ENCODE measurements at places on chromosomes 2 and 18.

GRCh38 chr2:173326806-173327205, 27.9 kb upstream of the CDCA7 start:
- DNase-seq, result no peak

GRCh38 chr2:10220045-10220901, 82.4 kb upstream of the HPCAL1 start:
- no peak for DNase-seq

- DNase-seq, result no peak
These were observed 42.1 kb upstream of the ARHGAP25 start for GRCh38 chr2:68692511-68692910.

GRCh38 chr18:47149457-47150028, 757 bp downstream of the HDHD2 start:
- DNase-seq, result no peak

- no peak for DNase-seq
These were observed 305.6 kb upstream of the ZEB2 start for GRCh38 chr2:144825331-144826020.

DNA sequence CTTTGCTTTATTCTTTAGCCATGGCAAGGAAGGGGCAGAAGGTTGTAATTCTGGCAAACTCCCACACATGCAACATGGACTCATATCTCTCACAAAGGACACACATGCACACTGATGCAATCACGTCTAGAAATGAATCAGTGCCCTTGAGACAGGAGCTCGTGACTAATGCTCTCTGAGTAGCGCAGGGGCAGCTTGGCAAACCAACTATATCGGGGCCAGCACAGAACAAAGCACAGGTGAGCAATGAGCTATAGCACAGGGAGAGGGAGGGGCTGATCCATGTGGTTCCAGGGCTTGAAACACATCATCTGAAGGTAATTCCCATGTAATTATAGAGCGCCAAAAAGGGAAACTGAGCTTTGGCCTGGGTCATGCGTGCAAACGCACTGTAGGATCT, 165.2 kb upstream of the KLF7 start:
- DNase-seq, result no peak

- no peak for DNase-seq
These were observed 63.7 kb downstream of the EIPR1 start for GRCh38 chr2:3313781-3314375.

GRCh38 chr2:1811971-1812350, 67.6 kb upstream of the PXDN start:
- no peak for DNase-seq

GRCh38 chr2:98087447-98088020, 567 bp downstream of the VWA3B start:
- no peak for DNase-seq

- no peak for DNase-seq
These were observed 89.9 kb downstream of the GULP1 start for GRCh38 chr2:188381614-188382013.

- no peak for DNase-seq
These were observed 295.9 kb upstream of the CRIM1 start for GRCh38 chr2:36059691-36060090.

GRCh38 chr2:65026704-65027464, 29.3 kb upstream of the CEP68 start:
- DNase-seq, result peak; percentile 54

DNA sequence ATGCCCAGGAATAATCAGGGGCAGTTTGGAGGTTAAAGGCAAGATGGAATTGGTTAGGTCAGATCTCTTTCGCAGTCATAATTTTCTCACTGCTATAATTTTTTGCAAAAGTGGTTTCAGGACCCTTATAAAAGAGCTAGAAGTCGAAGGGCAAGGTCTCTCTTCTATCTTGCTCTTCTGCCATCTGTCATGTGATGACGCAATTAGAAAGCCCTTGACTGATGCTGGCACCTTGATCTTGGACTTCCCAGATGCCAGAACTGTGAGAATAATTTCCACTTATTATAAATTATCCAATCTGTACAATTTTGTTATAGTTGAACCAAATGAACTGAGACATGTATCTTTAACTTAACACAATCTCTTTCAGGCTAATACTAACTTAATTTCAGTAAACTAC, 6.3 kb upstream of the RALBP1 start:
- no peak for DNase-seq

GRCh38 chr2:225842939-225843338, 443.4 kb downstream of the NYAP2 start:
- DNase-seq, result no peak

- no peak for DNase-seq
These were observed 38.7 kb downstream of the MCFD2 start for GRCh38 chr2:46876741-46877384.

DNA sequence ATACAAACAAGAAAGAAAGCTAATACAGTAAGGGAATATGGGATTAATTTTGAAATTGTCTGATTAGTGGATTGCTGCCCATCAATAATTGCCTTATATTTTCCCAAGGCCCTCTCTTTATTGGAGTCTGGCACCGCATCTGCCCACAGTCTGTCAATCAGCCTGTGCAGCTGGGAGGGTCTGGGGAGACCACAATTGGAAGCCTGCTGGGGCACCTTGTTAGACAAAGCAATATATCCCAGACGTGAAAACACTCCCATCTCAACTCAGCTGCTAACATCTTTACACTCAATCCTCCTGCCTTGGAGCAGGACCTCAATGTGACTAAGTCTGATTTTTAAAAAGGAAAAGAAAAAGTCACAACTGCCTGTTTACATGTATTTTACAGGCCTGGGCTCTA, 258.6 kb downstream of the SRBD1 start:
- DNase-seq, result no peak

- DNase-seq, result no peak
These were observed 190.4 kb downstream of the SPP2 start for GRCh38 chr2:234240917-234241316.

- DNase-seq, result no peak
These were observed 358.4 kb upstream of the SALL3 start for GRCh38 chr18:78621141-78621755.

DNA sequence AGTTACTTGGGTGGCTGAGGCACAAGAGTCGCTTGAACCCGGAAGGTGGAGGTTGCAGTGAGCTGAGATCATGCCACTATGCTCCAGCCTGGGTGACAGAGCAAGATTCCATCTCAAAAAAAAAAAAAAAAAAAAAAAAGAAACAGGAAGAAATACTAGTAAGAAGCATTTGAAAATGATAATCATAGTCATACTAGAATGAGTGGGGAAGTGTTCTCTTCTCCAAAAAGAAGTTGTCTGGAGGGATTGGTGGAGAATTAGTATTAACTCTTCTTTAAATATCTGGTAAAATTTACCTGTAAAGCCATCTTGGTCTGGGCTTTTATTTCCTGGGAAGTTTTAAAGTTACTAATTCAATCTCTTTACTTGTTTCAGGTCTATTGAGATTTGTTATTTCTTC, 131.8 kb downstream of the FAM210A start:
- no peak for DNase-seq

GRCh38 chr18:54675076-54675475, 84.0 kb downstream of the DYNAP start:
- DNase-seq, result no peak

GRCh38 chr2:238905644-238906043, 57.8 kb downstream of the TWIST2 start:
- DNase-seq, result no peak

DNA sequence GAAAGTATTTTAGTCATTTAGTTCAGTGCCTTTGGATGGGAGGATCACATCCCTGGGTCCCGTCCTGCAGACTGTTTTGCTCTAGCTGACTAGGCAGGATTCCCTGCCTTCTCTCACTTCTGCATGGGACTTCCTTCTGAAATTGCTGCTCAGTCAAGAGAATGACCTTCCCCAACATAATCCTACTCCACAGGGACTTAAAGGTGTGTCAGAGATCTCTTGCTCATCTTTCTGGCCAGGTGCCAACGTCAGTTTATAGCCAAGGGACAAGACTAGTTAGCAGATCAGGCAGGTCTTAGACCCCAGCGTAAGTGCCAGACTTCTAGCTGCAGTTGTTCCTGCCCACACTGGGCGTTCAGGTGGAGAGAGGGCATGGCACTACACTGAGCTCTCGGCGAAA, 9.5 kb upstream of the IL1B start:
- no peak for DNase-seq

DNA sequence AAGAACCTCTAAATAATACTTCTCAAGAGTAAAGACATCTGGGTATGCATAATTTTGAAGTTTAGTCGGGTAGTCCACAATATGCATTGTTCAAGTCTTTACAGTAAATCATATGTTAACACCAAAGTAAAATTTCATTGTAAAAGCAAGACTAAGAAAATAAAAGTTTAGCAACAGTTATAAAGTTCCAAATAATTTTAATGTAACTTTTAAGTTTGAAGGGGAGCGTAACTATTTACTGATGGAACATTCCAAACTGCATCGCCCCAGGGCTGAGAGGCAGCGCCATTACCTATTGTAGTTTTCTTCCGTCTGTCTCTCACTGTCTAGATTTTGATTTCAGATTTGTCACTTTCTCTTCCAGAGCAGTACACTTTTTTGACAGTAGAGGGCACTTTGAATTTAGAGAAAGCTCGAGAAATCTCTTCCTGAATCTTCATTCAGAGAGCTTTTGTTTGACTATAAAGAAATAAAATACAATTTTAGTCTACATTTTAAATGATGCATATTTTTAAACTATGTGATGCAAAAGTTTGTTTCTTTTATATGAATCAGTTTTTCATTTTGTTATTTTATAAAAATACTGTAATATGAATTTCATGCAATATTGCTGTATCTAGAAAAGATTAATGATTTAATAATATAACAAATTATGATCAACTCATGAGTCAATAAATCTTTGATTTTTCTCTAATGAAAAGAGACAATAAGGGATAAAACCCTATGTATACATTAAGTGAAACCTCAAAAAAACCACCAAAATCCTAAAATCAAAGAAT, 389.8 kb downstream of the FIGN start:
- no peak for DNase-seq

- no peak for DNase-seq
These were observed 122.5 kb downstream of the ARHGAP15 start for GRCh38 chr2:143251681-143252080.

DNA sequence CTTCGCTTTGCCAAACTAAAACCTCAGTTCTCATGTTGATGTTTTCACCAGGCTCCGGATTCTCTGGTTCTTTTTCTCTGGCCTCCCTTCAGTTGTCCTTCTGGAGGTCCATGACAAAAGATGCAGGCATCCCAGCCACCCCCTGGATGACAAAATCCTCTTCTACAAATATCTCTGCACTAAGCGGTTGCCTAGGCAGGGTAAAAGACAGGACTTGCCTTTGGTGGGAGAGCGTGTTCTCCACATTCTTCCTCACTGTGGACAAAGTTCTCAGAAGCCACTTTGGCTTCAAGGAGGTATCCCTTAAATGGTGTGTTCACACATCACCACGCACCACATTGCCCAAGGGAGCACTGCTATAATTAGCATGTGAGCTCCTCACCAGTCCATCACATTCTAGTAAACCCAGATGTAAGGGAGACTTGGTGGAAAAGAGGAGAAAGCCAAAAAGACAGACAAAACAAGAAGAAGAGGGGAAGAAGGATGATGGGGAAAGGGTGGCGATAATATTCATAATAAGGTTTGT, 23.6 kb upstream of the MRPL33 start:
- no peak for DNase-seq

- DNase-seq, result no peak
These were observed 128.3 kb upstream of the FSIP2 start for GRCh38 chr2:185610301-185610700.

DNA sequence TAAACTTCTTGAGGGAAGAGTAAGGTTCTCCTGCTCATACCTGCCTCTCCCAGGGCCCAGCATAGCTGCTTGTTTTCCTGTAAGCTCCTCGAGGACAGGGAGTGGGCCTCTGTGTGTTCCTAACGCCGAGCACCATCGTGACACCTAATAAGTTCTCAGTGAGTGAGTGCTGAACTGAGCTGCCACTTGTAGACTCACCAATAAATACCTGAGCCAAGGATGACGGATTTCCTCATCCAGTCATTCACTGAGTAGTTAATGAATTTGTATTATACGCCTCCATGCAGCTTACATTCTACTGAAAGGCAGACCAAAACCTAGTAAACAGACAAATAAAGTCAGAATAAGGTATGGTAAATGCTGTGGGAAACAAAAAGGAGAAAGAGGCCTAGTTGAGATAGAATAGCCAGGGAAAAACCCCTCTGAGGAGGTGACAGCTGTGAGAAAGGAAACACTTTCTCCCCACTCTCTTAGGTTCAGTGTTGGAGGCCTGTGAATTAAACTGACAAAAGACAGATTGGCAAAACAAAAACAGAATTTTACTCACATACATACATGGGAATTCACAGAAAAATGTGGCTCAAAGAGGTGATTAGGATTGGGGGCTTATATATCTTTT, 138.6 kb downstream of the B3GNT2 start:
- DNase-seq, result no peak

GRCh38 chr2:230319211-230319862, 7.7 kb upstream of the SP140L start:
- peak; percentile 72 for DNase-seq

DNA sequence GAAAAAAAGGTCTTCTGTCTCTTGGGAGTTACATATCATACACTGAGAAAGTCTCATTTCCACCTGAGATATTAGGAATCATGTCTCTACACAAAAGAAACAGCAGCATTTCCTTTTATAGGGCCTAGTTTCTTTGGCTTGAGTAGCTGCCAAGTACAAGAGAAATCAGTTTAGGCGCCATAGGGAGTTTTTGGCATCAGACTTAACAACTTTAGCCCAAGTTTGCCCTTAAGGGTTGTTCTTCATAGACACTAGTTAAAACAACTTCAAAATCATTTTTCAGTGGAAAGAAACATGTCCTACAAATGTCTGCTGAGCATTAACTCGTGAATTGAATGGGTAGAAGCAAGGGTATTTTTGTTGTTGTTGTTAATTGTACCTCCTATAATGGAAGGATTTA, 587.0 kb upstream of the DSEL start:
- DNase-seq, result no peak

DNA sequence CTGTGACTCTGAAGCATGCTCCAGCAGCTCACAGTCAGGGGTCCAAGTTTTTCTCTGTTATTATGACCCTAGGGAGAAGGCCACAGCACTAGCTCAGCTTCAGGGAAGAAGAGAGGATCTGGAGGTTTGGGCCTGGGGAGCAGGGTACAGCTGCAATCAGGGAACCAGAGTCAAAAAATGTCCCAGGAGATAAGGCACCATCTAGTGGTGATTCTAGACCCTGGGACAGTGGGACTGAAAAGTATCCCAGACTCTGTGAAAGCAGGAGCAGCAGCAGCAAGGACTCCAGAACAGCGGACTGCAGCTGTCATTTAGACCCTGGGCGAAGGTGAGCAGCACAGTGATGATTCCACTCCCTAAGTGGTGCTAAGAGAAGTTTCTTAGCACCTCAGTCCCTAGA, 278.4 kb upstream of the DDX18 start:
- DNase-seq, result no peak
